CD4-positive, alpha-beta T cell treated with Interleukin-15 for 1 hour (primary cell): ENCODE measurements at places on chromosomes 12 and 14.

- peak; percentile 5 for DNase-seq
Measured at GRCh38 chr12:31008961-31009840, 64.5 kb upstream of the DDX11 start.

DNA sequence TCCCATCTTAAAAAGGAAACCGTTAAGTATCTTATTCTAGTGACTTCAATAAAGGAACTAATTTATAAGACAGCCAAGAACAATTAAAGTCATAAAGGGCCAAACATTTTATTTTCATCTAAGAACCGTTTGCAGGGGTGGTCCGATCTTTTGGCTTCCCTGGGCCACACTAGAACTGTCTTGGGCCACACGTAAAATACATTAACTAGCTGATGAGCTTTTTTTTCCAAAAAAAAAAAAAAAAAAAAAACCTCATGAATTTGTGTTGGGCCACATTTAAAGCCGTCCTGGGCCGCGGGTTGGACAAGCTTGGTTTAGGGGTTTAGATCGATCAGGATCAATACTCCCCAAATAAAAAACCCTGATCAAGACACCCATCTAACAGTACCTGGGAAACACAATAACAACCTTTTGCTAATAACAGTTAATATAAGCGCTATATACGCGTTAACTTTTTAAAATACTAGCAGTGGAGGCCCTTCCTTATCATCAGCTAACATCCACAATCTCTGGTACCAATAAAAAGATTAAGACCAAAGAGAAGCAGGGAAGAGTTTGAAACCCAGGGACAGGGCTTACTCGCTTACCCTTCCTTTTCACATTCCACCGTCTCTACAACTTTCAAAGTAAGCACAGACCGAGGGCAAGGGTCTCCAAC is 1.1 kb downstream of the NAP1L1 start:
- DNase-seq, result no peak

DNA sequence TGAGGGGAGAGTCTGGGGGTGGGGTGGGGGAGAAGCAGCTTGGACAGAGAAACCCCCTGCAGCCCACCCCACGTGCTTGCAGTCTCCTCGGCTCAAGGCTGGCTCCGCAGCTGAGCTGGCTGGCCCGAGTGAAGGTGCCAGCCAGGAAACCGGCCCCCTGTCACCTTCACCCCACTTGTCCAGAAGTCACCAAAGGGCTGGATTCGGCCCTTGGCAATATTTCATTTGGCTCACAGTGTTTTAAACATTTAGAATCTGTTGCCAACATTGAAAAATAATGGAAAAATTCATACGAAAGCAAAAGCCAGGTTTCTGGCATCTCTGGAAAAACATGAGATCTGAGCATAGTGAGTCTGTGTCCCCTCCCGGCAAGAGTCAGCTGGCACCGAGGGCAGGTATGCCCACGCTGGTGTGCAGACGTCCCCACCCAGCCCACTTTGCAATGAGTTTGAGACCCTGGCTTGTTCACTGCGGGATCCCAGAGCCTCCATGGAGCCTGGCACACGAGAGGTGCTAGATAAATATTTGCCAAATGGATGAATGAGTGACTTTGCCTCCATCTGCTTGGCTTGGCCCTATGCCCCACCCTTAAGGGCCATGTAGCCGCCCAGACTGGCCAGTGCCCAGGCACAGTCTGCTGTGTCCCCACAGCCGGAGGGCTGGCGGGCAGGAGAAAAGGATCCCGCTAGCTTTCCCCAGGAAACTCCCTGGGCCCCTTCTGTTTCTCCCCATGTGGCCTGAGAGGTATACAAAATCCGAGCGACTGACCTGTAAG is 18.2 kb downstream of the MSI1 start:
- DNase-seq, result no peak

- DNase-seq, result no peak
Measured at GRCh38 chr14:72387726-72388125, 455.5 kb downstream of the RGS6 start.

DNA sequence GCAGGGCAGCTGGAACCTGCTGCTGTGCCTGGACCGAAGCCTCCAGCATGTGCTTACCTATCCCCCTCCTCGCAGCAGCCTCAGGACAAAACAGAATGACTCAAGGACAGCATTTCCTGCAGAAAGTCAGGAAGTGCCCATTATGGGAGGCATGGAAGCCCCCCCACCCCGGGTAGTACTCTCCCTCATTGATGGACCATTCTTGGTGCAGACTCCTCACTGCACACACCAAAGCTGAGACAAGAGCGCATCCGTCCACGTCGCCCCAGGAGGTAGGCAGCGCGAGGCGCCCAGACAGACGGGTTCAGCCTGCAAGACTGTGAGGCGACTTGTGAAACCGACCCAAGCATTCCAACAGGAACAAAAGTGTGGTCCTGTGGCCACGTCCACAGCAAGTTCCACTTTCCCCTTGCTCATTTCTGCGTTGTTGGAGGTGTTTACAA is 243.9 kb upstream of the ATXN7L3B start:
- no peak for DNase-seq

DNA sequence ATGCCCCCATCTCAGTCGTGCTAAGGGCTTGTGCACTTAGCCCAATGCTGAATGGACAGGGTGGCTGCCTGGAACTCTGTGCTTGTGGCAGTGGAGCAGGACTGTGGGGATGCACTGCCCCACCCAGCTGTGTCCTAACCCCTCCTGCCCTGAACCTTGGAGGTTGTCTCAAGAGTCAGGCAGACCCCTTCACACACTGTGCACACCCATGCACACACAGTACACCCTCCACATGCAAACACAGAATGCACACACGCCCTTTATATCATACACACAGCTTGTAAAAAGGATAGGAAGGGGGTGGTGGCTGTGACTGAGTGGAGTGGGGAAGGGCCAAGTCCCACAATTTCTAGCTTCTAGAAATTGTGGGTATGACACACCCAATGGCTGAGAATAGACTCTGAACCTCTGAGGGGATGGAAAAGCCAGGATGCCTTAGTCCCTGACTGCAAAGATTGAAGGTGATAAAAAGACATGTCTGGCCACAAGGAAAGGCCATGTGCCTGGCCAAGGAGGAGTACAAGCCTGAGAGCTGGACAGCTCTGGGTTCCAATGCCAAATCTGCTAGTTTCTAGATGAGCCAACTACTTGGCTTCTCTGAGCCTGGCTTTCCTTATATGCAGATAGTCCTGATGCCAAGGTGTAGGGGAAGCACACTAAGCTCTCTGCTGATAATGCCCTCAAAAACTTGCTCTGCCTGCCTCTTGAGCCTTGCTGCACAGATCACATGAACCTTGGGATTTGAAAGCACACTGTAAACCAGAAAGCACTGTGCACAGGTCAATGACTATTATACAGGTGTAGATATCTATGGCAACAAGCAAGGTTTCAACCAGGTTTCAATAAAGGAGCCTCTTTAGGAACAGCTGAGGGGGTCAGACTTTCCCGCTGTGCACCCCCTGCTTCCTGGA is 8.4 kb downstream of the KRT8 start:
- no peak for DNase-seq

GRCh38 chr14:90381999-90382451 is 14.8 kb upstream of the CALM1 start:
- peak; percentile 37 for DNase-seq

DNA sequence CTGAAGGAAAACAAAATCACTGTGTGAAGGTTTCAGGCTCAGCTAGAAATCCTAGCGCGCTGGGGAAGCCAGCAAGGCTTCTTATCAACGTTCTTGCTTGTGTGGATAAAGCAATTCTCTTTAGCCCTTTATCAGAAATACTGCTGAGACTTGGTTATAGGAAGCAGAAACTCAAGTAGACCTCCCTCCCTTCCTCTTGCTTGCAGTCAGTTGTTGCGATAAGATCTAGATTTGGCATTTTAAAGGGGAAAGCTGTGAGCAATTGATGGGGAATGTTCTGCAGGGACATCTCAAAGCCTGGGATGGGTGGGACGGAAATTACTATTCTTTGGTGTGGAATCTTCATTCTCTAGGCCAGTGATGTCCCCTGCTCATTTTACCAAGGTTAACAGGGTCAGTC is 76.4 kb upstream of the ANO4 start:
- no peak for DNase-seq

- DNase-seq, result no peak
Measured at GRCh38 chr12:122012184-122012583, 9.5 kb upstream of the BCL7A start.

- no peak for DNase-seq
Measured at GRCh38 chr12:2328661-2329060, 275.9 kb downstream of the CACNA1C start.

- no peak for DNase-seq
Measured at GRCh38 chr12:110310763-110311162, 29.7 kb downstream of the ATP2A2 start.

DNA sequence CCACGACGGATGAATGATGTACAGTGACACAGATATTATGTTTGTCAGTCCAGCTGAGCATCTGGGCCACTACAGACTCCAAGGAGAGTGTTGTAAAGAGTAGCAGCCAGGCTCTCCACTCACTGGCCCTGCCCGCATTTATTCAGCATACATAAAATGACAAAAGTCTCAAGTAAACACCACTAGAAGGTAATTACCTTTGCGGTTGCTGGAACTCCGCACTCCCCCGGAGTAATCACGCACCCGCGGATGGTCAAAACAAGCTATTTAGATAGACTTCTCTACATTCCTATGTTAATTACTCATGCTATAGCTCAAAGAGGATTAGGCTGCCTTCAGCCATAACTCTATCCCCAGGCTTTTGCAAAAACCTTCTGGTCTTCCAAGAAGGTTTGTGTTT is 18.8 kb upstream of the STRAP start:
- no peak for DNase-seq

DNA sequence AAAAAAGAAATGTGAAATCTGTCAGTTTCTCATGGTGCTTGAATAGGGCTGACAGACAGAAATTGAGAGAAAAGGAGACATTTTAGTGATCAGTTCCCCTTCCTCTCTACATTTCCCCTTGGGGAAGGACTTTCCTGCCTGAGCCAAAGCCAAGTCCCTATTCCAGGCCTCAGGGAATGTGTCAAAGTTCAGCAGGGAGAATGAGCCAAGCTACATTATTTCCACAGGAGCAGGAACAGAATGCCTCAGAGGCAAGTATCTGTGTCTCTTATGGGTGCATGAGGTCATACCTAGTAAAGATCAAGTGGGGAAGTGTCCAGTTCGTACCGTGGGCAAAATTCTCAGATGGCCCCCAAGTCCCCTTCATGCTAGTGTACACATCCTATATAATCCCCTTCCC is 68.6 kb downstream of the IQSEC3 start:
- no peak for DNase-seq

DNA sequence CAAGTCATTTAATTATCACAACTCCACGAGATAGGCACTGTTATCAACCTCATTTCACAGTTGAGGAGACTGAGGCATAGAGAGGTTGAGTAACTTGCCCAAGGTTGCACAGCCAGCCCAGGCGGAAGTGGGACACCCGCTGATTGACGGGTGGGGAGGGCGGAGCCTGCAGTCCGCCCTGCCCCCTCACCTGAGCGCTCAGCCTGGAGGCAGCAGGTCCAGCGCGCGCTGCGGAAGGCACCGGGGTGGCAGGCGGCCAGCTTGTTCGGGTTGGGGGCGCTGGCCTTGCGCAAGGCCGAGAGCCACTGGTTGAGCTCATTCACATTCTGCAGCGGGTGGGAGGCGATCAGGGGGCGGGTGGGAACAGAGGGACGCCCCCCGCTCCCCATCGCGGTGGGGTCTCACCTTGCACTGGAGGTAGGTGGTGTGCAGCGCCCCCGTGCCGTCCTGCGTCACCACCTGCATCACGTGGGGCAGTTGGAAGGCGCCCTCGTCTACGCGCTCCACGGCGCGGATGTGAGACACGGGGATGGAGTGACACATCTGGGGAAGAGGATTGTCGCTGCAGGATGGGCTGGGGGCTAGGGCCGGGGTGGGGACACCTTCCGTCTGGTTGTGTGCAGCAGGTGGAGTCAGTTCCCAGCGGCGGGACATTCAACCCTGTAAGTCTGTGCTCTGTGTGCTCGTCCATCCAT is 31.7 kb downstream of the RASAL1 start:
- peak; percentile 71 for DNase-seq

DNA sequence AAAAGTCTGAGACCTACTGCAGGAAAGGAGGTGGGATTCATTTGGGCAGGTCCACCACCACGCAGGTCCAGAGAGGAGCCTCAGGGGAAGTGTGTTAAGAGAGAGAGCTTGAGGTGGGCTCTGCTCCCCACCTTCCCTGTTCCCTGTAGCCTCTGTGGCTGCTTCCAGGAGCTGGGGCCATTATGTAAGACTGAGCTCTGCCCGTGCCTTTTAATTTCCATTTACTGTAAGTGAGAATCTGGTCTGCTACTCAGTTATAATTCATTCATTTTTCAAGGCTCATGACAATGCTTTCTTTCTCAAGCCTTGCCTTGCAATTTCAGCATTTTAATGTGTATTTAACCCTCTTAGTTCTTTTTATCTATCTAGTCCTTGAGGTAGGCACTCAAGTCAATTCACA is 8.3 kb downstream of the SLC4A8 start:
- no peak for DNase-seq
